ENCODE measurements at places on chromosomes 13 and 19. TPM values are rescaled to one million over a fixed set of nuclear protein-coding genes. Genes with fewer than 3 reads are reported as not detected.

GRCh38 chr19:51978882-51979281 is 7.8 kb downstream of the ZNF350 start:
- no peak for DNase-seq

DNA sequence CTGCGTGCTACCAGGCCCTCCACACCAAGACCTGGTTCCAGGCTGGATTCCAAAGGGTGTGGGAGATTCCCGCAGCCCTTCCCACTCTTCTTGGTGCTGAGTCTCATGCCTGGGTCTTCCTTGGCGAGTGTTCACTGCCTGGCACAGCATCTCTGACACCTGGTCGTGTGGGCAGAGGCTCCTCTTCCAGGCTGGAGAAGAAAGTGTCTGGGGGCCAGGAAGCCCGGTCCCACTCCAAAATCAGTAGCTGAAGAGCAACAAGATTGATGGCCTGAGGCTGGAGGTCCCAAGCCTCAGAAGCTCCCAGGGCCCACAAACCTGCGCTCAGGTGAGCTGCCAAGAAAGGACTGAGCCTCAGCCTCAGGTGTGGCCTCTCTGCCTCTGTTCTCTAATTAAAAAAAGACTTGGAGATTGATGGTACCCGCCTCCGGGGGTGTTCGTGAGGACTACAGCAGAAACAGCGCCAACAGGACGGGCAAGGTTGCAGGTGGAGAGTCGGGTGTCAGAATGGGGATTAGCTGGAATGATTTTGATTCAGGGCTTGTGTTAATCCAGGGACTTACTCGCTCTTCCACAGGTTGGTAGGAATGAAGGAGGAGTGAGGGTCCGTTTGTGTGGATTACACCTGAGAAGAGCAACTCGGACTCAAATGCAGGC is 217.5 kb downstream of the TEX29 start:
- DNase-seq: no peak

- DNase-seq: no peak
Measured at GRCh38 chr13:76954538-76954937, 6.2 kb downstream of the ACOD1 start.

GRCh38 chr13:30908416-30908980 is 2.4 kb downstream of the MEDAG start:
- no peak for DNase-seq

DNA sequence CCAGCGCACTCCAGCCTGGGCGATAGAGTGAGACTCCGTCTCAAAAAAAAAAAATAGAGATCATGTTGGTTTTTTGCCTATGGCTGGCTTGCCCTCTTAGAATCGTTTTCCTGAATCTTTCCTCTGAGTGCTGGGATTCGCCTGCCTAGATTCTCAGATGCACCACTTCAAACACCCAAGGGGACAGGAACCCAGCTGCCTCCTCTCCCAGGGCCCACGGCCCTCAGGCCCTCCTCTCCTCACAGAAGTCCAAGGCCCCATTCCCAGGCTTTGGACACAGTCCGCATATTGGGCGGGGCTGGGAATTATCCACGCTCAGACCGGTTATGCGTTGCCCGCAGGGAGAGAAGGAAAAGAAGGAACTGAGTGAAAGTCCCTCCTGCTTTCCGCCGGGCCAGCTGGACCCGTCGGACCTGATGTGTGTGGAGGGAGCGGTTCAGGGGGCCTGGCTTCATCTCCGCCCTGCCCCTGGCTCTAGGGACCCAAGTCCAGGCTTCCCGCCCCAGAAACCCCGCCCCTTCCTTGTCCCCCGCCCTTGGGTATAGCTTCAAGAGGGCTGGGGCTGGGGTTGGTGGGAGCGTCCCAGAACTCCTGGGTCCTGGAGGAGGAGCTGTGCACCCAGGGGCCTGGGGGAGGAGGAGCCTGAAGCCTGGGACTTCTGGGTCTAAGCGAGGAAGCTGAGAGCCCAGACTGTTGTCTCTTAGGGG is 5.8 kb downstream of the PPFIA3 start:
- peak; percentile 79 for DNase-seq

GRCh38 chr19:40163541-40164129 is 27.6 kb upstream of the MAP3K10 start:
- DNase-seq: no peak

DNA sequence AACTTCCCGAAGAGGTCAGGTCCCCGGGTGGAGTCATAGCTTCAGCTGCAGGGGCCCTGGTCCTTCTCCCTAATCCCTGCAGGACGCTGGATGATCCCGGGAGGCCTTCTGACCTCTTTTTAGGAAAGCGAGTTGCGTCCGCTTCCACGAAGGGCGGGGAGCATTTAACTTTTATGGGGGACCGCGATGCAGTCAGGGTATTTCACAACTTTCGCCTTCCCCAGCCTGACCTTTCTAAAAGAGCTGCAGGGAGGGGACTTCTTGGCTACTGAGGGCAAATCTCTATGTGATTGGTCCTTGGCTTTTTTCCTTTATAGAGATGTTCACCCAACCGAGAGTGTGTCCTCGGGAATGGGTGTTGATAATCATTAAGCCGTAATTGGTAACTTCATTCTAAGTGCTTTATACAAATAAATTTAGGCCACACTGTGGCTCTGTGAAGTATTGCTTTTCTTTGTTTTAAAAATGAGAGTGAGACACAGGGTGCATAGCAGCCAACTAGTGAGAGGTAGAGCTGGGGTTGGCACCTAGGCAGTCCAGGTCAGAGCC is 778 bp downstream of the ZNF230 start:
- no peak for DNase-seq

- DNase-seq: no peak
Measured at GRCh38 chr13:75506018-75506417, 24.0 kb upstream of the TBC1D4 start.

GRCh38 chr13:26822146-26822545 is 61.6 kb upstream of the GPR12 start:
- no peak for DNase-seq

DNA sequence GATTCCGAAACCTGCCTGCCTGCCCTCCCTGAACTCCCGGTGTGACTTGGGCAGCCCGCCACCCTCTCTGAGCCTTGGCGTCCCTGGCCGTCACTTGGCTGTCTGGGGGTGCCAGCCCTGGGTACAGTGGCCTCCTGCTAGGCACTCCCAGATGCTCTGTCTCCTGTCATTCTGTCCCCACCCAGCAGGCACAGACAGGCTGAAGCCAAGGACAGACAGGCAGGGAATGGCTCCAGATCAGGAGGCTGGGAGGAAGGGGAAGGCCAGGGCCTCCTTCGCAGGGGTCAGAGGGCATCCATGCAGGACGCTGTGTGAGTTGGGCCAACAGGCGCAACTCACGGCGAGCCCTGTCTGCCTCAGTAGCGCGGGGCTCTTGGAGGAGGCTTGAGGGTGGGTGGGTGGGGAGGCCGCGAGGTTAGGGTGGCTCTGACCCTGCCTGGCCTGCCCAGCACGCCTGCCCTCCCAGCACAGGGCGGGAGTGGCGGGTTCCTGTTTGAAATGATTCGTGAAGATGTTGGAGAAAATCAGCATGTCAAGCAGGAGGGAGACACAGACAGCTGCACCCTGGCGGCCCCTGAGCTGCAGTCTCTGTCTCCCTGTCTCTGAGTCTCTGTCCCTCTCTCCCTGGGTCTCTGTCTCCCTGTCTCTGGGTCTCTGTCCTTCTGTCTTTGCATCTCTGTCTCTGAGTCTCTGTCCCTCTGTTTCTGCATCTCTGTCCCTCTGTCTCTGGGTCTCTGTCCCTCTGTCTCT is 19.7 kb downstream of the KLHL26 start:
- DNase-seq: no peak

DNA sequence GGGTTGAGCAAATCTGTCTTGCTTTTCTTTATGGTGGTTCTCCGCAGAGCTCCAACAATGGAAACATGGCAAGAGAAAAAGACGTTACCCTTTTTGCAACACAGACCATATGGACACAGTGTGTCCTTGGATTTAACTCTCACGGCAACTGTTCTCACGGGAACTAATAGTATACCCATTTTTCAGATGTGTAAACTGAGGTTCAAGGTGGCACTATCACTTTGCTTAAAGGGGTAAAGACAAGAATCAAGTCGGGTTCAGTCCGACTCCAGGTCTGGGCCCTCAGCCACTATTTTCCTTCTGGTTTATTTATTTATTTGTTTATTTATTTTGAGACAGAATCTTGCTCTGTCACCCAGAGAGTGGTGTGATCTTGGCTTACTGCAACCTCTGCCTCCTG is 176.0 kb downstream of the CACNA1A start:
- DNase-seq: no peak

GRCh38 chr13:46172531-46172991 is 9.4 kb downstream of the LCP1 start:
- DNase-seq: no peak

- peak; percentile 33 for DNase-seq
Measured at GRCh38 chr19:34713262-34713637, 20.8 kb upstream of the ZNF181 start.

DNA sequence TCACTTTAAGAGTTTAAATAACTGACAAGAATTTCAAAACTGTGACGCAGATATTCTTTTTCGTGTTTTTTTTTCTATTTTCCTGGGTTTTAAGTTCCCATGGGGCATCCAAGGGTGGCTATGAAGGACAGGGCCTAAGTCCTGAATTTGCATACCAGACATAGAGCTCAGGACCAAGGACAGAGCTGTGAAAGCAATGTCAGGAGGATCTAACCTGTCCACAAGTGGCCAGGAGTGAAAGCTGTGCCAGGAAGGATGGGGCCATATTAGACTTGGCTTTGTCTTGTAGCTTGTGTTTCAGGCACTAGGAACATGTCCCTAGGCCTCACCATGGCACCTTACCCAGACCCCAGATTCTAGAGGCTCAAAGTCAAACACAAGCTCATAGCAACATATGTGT is 289.4 kb upstream of the MIR17HG start:
- peak; percentile 41 for DNase-seq

GRCh38 chr19:44814517-44814916 is 5.6 kb downstream of the BCAM start:
- DNase-seq: no peak

GRCh38 chr13:101398191-101398590 is 18.1 kb downstream of the NALCN start:
- DNase-seq: no peak

- DNase-seq: no peak
Measured at GRCh38 chr13:48775285-48775684, 121.6 kb downstream of the CYSLTR2 start.

DNA sequence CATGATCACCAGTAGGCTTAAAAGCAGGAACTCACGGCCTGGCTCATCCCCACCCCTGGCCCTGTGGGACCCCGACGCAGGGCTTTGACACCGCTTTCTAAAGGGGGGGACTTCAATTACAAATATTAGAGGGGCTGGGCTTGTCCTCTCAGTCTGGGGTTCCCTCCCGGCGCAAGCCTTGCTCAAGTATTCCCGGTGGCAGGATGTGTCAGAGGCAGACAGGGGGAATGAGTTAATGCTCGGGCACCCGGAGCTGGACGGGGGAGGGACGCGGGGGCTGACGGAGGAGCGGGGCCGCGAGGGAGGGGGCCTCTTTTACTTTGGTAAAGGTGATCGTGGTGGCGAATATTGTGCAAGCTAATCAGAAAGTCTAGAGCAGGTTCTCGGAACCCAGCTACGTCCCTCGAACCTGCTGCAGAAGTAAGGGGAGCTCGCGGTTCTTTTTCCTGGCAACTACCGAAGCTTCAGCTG is 1.1 kb downstream of the FGF14 start:
- no peak for DNase-seq

DNA sequence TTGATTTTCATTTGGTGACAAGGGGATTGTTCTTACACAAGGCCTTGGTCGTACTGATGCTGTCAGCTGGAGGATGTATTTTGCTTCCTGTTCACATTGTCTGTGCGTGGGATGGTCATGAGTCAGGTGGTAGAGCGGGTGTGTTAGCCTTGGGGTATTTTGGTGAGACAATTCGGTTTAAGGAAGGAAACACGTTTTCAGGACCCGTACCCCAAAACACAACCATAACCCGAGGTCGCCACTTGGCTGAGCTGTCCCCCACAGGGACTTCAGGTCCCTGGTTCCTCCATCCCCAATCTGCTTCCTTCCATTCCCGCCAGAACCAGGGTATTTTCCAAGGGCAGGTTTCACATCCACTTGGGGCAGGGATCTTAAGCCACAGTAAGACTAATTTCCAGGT is 15.0 kb downstream of the MYO9B start:
- no peak for DNase-seq

- DNase-seq: no peak
Measured at GRCh38 chr13:80101040-80101439, 239.9 kb downstream of the SPRY2 start.

DNA sequence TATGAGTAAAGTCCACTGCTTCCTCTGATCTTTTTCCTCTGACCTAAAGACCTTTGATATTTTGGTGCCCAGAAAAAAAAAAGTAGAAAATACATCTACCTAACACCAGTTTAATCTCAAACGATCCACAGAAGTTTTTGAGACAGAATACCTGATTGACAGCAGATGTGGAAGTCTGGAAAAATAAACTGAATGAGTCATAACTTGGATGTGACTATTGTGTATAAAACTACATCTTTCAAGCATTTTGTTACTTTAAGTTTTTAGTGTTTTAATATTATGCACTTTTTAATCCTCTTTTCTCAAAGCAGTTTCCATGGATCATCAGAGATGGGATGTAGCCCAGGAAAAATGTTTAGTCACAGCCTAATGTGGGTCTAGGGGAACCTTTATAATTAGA is 216.1 kb downstream of the SLITRK1 start:
- no peak for DNase-seq

GRCh38 chr19:54136086-54136863 is 1.3 kb upstream of the CNOT3 start:
- peak; percentile 56 for DNase-seq

Gene ZNF723
- total RNA-seq: not detected

Gene HSH2D
- total RNA-seq: 0.23 TPM

Gene ZNF433
- 1.3 TPM for total RNA-seq

Gene RFPL4A
- not detected for total RNA-seq

Gene TTC9B
- total RNA-seq: not detected

Gene NPHS1
- total RNA-seq: not detected

Gene ZNF329
- 4.4 TPM for total RNA-seq

Gene ADGRE3
- not detected for total RNA-seq

Gene SLC25A41
- 0.23 TPM for total RNA-seq

Gene HPN
- 21.1 TPM for total RNA-seq

Gene ZNF415
- total RNA-seq: 14.9 TPM

Gene PCDH9
- total RNA-seq: 0.11 TPM
